NCI-H2081 (cell line): ENCODE measurements at places on chromosomes 7 and 10.

DNA sequence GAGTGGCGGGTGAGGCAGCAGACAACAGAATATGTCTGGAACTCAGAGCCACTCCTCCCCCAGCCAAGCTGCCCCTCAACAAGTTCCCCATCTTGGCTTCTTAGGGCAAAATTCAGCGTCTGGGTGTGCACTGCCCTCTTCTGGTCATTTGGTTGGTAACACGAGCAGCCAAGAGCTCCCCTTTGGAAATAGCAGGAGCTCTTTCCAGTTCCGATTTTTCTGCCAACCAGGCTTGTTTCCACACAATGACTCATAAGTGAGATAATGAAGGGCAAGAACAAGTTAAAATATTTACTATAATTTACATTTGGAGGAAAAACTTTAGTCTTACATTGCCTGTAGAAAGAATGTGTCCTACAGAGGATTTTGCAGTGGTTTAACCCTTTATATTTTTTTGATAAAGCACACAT, 70.5 kb downstream of the ADCYAP1R1 start:
- peak; percentile 70 for DNase-seq

- DNase-seq, result no peak
These were observed 230.7 kb upstream of the CACNA2D1 start for GRCh38 chr7:82674268-82674667.

- no peak for DNase-seq
These were observed 74.6 kb upstream of the LYZL2 start for GRCh38 chr10:30704026-30704600.

GRCh38 chr10:12431151-12432101, 82.1 kb downstream of the CAMK1D start:
- no peak for DNase-seq

GRCh38 chr7:36732806-36733205, 8.5 kb upstream of the AOAH start:
- no peak for DNase-seq

DNA sequence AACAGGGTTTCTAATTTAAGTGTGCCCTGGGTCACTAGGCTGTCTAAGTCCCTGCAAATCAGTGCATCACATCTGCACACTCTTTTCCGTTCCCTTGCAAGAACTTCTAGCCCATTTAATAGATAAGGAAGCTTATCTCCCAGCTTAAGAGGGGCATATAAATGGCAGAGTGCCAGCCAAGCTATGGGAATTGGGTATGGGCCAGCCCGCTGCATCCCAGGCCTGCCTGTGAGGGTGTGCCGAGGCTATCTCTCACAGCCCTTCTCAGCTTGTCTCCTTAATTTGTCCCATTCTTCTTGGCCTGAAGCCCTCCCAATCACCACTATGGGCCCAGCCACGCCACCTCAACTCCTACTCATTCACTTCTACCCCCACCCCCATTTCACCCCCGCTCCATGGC, 14.7 kb downstream of the AQP1 start:
- no peak for DNase-seq

GRCh38 chr10:118467200-118467599, 125.1 kb upstream of the FAM204A start:
- no peak for DNase-seq

DNA sequence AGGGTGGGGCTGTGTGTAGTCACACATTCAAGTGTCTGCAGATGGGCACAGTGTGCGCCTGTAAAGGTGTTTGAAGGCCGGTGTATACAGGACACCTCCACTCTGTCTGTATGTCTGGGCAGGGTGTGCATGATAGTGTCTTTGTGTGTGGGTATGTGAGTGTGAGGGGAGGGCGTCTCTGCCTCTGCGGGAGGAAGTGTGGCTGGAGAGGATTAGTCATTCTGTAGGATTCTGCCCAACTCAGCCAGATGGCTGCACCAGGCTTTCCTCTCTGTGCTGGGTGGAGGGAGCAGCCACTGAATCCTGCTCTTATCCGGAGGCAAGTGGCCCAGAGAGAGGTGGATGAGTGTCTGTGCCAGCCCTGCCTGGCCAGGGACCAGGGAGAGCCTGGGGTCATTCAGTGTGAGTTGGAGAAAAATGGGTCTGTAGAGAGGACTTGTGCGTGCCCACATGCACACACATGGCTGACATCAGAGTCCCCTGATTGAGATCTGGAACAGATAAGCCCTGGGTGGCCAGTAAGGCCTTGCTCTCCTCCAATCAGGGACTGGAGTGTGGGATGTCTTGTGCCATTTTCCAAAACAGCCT, 1.7 kb downstream of the SFXN3 start:
- DNase-seq, result no peak

DNA sequence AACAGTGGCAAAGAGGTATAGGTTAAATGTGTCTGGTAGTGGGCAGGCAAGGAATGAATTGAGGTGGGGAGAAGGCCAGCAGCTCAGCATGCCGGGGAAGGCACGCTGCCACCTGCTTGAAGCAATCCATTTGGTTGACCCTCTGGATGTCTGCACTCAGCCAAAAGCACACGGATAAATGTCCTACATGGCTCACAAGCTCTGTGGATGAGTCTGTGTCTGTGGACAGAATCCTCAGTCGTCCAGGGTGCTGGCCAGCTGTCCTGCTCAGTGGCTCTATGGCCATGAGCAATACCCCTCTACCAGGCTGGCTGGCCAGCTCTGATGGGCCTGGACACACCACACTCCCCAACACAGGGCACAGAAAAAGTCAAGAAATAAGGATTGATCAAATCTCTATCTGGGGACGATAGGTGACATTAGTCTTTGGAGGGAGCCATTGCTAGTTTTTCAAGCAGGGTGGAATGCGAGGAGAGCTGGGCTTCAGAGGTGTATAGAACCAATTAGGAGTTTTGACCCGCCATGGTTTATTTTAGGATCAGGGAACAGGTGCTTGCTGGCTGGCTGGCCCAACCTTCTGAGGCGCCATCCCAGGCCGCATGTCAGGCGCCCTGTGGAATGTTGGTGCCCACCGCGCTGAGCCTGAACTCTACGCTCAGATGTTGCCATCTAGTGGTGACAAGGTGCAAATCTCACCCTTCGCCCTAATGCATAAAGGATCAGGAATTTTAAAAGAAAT, 493.4 kb downstream of the TNS3 start:
- peak; percentile 25 for DNase-seq

DNA sequence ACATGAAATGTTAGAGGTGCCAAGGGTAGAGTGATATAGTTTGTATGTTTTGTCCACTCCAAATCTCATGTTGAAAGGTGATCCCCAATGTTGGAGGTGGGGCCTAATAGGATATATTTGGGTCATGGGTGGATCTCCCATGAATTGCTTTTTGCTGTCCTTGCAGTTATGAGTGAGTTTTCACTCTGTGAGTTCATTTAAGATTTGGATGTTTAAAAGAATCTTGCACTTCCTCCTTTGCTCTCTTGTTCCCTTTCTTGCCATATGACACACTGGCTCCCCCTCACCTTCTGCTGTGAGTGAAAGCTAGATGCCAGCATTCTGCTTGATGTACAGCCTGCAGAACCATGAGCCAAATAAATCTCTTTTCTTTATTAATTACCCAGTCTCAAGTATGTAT, 269.2 kb downstream of the ZWINT start:
- no peak for DNase-seq

DNA sequence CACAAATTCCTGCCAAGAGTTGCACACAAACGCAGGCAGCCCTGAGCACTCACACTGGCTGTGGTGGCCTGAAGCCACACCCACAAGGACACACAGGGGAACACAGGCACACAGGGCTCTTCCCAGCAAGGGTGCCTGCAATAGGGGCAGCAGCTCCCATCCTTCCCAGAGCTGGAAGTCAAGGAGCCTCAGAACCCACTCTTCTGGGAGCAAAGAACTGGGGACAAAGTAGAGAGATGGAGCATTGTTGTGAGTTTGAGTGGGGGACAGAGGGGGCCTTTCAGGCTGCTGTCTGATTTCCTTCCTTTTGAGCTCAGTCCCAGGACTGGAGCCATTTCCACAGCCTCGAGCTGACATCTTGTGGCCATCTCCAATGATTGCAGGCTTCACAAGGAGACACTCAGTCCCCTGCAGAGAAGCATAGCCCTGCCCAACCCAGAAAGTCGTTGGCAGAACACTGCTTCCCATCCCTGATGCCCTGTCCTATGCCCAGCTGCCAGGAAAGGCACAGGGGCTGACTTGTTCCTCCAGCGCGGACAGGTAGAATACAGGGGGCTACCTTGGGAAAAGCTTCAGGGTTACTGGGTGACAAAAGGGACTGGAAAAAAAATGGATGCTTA, 34.4 kb upstream of the SLF2 start:
- DNase-seq, result peak; percentile 15

DNA sequence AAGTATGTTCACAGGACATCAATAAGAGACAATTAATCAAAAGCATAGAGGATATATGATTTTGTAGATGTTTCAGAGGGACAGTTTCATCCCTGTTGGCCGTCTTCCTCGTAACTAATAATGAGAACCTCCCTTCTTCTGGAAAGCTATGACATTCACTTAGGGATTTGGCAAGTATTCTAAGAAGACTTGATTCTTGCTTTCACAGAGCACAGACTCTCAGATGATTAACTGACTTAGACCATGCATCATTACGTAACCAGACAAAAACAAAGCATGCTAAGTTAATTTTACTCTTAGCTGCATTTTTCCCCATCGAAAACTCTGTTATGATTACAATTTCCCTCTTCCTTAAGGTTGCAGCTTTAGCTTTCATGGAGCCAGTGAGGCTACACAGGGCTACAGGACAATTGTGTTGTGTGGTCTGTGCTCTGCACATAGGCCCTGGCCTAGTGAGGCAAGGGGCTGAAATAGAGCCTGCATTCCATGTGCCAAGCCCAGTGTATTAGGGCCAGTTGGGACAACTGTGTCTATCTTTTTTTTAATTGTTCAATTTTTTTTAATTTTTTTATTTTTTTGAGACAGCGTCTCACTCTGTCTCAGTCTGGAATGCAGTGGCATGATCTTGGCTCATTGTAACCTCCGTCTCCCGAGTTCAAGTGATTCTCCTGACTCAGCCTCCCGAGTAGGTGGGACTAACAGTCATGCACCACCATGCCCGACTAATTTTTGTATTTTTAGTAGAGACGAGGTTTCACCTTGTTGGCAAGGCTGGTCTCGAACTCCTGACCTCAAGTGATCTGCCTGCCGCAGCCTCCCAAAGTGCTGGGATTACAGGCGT, 105.3 kb downstream of the PLXDC2 start:
- no peak for DNase-seq

DNA sequence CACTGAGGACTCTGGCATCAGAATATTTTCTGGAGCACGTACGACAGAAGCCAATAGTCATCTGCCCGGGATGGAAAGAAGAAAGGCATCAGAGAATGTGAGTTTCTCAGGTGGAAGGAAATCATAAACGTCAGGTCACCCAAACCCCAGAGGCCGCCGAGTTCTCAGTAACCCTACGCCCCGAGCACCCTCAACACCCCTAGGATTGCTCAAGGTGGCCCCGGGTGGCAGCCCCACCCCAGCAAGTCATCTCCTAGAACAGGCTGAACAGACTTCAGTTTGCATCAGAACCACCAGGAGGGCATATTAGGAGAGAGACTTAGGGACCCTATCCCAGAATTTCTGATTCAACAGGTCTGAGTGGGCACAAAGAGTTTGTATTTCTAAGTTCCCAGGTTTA, 117.6 kb downstream of the TNS3 start:
- no peak for DNase-seq

GRCh38 chr10:11936389-11937152, 106.0 kb downstream of the UPF2 start:
- no peak for DNase-seq
